ENCODE measurements at places on chromosomes 7 and 10.

DNA sequence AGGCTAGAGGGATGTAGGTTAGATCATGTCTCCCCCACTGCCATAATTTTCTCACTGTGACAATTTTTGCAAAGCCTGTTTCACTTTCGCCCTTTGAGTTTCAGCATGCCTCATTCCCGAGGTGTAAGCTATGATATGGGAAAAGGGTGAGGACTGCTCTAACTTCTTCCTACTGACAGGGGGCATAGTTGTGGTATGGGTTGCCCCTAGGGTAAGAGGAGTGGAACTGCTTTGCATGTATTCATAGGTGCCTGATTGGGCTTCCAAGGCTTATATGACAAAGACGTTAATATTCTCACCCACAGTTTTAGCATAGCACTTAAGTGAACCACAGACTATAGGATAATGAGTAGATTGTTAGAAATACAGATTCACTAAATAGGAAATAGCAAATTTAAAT is 148.7 kb downstream of the BBS9 start:
- DNase-seq, result no peak

DNA sequence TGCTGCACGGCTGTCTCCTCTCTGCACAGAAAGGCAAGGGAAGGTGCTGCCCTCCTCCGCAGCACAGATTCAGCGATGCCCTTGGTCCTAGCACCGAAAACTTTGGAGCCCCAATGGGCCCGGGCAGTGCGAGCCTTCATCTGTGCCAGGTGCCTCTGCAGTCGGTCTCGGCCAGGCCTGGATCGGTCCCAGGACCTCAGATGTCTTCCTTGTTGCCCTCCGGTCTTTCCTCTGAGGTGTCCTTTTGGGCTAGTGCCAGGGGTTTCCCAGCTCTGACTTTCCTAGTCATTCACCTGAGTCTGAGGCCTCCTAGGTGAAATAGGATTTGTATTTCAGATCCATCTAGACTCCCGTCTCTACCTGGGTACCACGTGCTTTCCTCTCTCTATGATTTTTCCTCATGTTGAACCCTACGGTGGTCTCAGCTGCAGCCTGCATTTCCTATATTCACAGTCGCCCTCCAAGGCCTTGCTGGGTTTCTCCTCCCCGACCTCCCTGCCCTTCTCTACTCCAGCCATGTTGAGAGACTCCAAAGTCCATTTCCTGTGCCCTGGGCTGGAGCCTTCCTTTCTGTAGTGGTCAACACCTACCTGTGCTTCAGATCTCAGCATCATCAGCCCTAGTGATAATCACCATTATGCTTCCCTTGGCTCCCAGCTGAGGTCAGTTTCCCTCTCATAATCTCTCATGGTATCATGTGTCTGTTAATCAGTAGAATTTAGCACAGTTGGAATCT is 92.0 kb upstream of the PRSS58 start:
- DNase-seq, result no peak

GRCh38 chr7:46622251-46622650 is 701.2 kb upstream of the IGFBP3 start:
- no peak for DNase-seq

- no peak for DNase-seq
Observed at GRCh38 chr7:44065431-44066110, at the start of gene PGAM2. Gene PGAM2, minus strand, starts transcription at chr7:44065567. Its CDS starts 38 bp downstream, at chr7:44065529.

DNA sequence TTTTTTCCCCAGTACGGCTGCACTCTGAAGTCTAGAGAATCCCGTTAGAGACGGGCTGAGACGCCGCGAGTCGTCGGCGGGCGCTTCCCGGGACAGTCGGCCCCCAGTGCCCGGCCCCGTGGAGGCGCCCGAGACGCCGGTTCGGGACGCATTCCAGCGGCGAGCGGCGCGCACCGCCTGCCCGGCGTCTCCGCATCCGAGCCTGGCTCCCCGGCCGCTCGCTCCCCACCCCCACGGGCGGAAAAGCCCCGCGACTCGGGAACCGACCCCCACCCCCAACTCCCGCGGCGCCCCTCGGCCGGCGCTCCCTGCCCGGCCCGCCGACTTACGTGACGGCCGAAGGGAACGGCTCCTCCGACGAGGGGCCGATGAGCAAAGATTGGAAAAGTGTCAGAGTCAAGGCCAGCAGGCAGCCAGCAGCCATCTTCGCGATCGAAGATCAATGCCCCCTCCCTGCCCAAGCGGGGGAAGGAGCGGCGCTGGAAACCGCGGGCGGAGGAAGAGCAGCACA is 486 bp downstream of the CACNA2D1 start:
- no peak for DNase-seq

DNA sequence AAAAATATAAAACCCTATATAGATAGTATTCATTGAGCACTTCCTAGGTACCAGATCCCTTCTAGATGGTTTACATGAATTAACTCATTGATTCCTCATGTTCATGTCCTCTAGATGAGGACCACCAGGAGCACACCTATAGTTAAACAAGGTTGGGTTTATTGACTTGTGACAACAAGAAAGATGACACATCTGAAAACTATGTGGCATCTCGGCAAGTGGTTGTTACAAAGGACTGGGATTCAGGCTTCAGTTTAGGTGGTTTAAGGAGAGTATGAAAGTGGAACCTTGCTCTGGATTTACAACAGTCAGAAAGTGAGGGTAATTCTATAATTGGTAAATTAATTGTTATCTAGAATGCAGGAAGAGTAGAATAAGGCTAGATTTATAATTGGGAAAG is 99.0 kb upstream of the PHF14 start:
- DNase-seq, result no peak

- no peak for DNase-seq
Observed at GRCh38 chr7:76246804-76247389, 45.2 kb downstream of the SRRM3 start.

DNA sequence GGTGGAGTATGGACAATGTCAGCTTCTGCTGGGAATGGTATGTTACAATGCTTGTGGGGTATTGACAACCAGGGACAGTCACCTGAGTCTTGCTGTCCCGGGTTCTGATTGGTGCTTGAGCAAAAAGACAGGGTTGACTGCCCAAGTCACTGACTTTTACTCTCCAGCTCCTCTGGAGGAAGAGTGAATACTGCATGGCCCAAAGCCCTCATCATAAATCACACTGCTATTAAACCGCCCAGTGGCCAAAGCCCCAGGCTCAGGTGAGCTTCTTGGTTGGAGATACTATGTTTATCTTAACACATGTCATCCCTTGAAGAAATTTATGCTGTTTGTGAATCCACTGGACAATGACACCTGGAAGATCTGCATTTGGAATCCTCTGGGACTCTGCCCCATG is 90.0 kb upstream of the IGFBP3 start:
- no peak for DNase-seq

- DNase-seq, result no peak
Observed at GRCh38 chr7:13894954-13895353, 94.5 kb downstream of the ETV1 start.

DNA sequence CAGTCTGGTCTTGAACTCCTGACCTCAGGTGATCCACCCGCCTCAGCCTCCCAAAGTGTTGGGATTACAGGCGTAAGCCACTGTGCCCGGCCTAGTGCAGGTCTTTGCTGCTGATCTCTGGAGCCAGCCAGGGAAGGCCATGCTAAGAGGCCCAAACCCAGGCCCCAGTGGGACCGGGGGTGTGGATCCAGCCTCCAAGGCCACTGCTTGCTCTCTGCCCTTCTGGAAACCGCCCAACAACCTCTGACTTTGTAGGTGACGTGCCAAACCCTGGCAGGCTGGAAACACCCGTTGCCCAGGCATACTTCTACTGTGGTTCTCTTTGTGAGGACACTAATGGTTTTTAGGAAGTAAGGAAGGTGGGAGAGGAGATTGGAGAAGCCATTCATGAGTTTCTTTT is 83.5 kb upstream of the GNA12 start:
- DNase-seq, result no peak

GRCh38 chr7:4078580-4078979 is 603.5 kb upstream of the FOXK1 start:
- DNase-seq, result no peak

DNA sequence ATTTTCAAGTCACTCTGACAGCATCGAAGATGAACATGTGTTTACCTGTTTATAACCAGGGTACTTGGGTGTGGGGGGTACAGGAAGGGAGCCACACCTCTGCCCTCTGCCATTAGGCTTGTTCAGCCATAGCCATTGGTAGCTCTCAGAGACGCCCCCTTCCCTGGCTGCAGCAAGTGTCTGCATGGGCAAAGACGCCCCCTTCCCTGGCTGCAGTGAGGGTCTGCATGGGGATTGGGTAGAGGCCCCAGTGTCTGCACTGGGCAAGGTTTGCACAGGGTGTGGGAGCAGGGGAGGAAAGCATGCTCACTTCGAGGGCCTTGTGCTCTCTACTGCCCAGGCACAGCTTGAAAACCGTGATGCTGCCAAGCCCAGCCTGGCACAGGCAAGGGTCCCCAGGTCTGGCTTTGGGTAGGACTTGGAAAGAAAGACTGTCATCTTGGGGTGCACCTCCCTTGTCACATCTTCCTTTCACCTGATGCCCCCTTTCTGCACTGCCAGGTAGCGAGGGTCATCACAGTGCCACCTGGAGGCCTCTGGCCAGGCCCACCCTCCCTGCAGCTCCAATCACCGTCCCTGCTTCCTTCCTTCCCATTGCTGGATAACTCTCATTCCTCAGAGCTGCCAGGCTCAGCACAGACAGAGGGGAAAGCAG is 3.7 kb downstream of the TMEM225B start:
- no peak for DNase-seq

DNA sequence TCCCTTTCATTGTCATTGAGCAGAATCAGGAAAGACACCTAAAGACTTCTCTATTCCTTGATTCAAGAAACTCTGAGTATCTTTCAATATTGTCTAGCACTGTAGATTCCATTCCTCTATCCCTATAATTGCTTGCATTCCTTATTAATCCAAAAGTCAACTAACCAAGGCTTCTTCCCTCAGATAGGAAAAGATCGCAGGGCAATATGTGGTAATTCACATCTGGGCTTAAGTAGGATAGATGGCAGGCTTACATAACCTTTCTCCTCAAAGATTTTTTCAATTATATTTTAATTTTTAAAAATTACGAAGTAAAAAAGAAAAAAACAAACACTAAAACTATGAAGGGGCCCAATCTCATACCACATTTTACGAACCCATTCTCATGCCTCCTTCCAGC is 7.1 kb upstream of the ARHGAP21 start:
- DNase-seq, result no peak

- DNase-seq, result no peak
Observed at GRCh38 chr10:29517352-29517923, 117.3 kb downstream of the SVIL start.

DNA sequence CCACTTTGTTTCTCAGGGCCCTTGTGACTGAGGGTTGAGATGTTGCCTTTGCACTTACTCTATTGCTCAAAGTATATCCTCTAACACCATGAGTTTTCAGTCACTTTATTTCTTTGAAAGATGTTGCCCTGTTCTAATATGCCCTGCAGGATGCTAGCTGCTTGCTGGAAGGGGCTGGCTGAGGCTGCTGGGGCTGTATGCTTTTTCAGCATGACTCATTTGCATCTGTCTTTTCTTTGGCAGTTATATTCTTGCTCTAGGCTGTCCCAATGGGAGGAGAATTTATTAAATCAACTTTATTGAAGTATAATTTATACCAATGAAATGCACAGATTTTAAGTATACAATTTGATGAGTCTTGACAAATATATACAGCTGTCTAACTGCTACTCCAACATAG is 157.7 kb downstream of the PLPP4 start:
- DNase-seq, result no peak

- no peak for DNase-seq
Observed at GRCh38 chr7:127620406-127621233, 2.7 kb upstream of the PAX4 start.

DNA sequence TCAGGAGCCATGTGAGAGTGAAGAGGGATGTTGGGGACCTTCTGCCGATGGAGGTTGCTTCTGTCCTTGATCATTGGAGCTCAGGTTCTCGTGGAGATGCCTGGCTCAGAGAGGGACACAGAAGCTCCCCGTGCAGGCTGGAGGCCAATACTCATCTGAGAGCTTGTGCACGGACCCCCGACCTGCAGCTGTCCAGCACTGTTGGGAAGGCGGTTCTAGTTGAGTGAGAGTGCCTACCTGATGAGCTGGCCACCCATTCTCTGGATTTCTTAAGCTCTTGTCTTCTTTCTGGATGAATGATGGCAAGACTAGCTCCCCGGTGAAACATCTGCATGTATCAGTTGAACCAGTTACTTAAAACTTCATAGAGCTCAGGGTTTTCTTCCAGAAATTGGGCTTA is 247.6 kb upstream of the MKI67 start:
- no peak for DNase-seq

DNA sequence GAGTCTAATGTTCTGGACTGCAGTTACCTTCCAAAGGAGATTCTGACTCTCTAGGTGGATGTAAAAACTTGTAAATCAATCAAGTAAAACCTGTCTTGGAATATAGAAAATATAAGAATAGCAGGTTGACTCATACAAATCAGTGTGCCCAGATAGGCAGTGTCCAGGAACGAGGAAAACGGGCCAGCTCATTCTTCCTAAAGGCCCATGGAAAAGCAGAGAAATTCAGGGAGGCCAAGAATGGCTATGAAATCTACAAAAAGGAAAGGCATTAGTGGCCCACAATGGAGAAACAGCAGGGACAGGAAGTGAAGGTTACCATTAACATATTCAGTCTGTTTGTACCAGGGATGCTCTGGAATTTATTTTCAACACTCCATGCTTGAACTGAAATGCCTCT is 14.9 kb downstream of the GLI3 start:
- no peak for DNase-seq

DNA sequence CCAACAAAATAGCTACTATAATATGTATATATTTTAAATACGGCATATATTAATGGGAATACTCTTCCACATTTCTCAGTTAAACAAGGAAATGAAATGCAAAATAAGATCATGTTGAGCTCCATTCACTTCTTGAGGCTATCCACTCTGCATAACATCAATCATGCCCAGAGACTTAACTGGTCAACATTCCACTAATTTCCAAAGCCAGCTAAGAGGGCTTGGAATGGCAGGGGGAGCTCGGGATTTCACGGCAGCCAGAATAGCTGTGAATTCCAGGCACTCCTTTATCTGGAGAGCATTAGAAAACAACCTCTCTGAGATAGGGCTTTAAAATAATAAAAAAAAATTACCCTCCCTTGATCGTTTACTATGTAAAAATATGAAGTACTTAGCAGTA is 194.9 kb upstream of the CDCA7L start:
- DNase-seq, result no peak

DNA sequence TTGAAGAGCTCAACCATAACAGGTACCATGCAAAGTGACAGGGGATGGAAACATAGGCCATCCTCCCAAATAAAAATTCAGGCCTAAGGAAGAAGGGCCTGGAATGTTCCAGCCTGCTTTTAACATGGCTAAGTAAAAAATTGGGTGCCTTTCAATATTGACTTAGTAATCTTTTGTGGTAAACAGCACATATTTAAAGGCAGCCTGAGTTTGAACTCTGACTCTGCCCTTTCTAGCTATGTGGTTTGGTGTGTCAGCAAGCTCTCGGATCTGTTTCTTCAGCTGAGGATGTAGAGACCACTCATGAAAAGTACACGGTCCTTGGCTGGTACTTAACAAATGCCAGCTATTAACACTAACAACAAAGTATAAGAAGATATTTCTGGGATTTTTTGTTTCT is 191.8 kb upstream of the CDCA7L start:
- DNase-seq, result no peak

DNA sequence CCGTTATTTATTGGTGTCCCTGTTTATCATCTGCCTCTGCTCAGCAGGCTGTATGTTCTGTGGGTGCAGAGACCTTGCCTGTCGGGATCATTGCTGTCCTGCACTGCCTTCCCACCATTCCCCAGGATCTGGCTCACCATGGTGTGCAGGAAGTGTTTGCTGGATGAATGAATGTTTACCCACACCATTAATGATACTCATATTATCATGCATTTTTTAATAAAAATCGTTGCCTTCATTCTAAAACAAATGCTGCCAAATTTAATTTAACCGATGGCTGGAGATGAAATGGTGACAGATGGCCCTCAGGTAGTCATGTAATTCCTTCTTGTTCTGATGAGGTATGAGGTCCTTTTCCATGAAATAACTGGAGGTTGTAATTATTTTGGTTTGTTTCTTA is 22.5 kb downstream of the PLPP4 start:
- DNase-seq, result no peak
